ENCODE measurements at places on chromosomes 1 and 21. TPM values are rescaled to one million over a fixed set of nuclear protein-coding genes. Genes with fewer than 3 reads are reported as not detected.

HNRNPCL1 gene
- 0.39 TPM for polyA plus RNA-seq

DCST2 gene
- 1.3 TPM for polyA plus RNA-seq

KLHDC8A gene
- 3.1 TPM for polyA plus RNA-seq

DNA sequence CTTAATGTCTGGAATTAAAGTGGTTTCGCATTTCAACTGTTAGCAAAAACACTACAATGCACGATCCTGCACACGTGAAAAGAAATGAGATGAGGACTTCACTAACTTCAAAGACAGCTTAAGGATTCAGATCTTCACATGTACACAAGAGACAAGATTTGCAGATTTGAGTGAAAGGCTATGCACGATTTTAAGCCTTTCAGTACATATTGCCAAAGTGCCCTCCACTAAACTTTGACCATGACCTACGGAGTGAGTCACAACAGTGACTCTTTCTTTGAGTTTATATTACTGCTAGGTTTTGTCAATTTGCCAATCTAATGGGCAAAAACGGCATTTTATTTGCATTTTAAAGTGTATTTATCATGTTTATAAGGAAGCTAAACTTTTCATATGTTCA, 41.2 kb upstream of the CR1L start:
- DNase-seq = no peak

DNA sequence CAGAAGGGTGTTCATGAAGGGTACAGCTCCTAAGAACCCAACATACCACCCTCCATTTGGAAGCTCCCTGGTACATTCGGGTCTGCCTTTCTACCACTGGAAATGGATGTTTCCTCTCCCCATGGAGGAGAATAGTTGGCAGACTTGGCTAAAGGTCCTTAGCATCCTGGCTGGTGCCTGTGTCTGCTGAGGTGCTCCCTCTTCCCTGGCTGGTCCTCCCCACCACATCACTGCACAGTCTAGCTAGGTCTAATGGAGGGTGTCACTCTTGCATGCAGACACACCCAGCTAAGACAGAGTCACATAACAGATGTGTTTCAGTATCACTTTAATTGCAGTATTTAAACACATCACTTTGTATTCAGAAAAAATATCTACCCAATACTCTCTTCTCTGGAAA, 24.7 kb downstream of the CD34 start:
- no peak for DNase-seq

GRCh38 chr1:43446881-43447835, 6.6 kb downstream of the HYI start:
- DNase-seq = no peak

DNA sequence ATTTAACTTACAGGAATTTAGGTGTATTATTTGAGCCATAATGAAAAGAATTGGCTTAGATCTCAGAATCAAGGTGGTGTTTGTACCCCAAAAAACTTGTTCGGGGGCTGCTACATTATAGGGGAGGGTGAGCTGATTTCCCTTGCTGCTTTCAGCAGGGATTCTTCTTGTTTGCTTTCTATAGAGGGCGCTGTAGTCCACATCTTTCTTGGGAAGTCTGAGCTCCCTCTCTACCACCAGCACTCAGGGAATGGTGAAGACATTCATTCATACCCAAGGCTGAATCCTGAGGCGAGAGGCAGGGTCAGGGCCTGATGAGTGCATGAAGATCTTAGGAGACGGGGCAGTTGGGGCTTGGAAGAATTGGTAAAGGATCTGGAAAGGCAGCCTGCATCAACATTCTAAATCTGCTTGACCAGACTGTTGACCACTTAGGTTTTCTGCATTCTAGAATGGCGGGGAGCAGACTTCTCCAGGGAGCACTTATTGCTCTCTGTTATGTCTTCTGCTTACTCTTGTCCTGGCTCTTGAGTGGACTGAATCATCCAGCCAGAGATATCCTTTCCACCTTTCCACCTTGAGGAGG, 18.9 kb downstream of the SPATA46 start:
- no peak for DNase-seq

All from renal cortex interstitium (tissue), 15 donors.